ENCODE measurements at places on chromosomes 13 and 19. TPM values are rescaled to one million over a fixed set of nuclear protein-coding genes. Genes with fewer than 3 reads are reported as not detected.

DNA sequence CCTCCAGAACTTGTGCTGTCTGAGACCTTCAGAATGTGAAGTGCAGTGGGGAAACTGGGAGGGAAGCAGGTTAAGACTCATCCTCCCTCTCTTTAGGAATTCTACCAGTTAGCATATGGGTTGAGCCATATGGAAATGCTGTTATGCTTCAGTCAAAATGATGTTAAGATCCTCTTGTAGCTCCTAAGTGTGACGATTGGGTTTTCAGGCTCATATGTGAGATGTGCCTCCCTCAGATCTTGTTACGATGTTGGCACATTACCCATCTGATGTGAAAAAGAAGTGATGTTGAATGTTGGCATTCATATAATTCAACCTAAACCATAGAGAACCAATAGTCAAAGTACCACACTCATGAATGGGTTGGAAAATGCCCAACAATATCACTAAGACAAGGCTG is 67.8 kb upstream of the IPO5 start:
- no peak for DNase-seq

DNA sequence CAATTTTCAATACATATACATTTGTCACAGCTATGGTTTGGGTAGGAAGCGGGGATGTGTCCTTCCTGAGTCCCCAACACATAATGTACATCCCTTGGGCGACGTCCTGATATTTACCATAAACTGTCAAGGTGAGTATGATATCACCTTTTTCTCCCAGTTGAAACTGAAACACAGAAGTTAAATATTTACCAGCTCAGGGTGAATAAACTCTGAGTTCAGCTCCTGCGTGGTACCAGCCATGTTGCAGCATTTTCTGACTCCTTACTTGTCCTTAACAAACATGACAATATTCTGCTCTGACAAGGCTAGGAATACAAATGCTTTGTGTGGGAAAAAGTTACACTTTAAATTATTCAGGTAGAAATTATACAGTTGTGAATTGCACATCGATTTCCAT is 294.2 kb downstream of the TEX29 start:
- no peak for DNase-seq

Gene PLPPR2
- 3.8 TPM for total RNA-seq

- DNase-seq = no peak
These were observed 60.0 kb upstream of the GPR183 start for GRCh38 chr13:99367106-99367616.

Gene KCNN1
- not detected for total RNA-seq

- DNase-seq = peak; percentile 30
These were observed 435 bp upstream of the OBI1 start for GRCh38 chr13:78659450-78659730.

Gene KLK1
- 16.9 TPM for total RNA-seq

Gene KMT2B
- total RNA-seq = 85.6 TPM

GRCh38 chr13:50377726-50378270 is 362.6 kb downstream of the KCNRG start:
- DNase-seq = no peak

Gene PLIN4
- 0.07 TPM for total RNA-seq

GRCh38 chr13:100433475-100433874 is 155.1 kb downstream of the GGACT start:
- no peak for DNase-seq

Gene SLC8A2
- total RNA-seq = not detected

- no peak for DNase-seq
These were observed 194.0 kb downstream of the NDFIP2 start for GRCh38 chr13:79674765-79675515.

Gene CDC37
- 193 TPM for total RNA-seq

Gene ZNF296
- total RNA-seq = 30.2 TPM

Gene B3GNT8
- total RNA-seq = 0.27 TPM

Gene STXBP2
- total RNA-seq = 222 TPM

GRCh38 chr19:28710278-28710677 is 502.7 kb downstream of the UQCRFS1 start:
- DNase-seq = peak; percentile 52

Gene NEK5
- total RNA-seq = not detected

- DNase-seq = no peak
These were observed 636 bp upstream of the RB1 start for GRCh38 chr13:48302871-48303358.

DNA sequence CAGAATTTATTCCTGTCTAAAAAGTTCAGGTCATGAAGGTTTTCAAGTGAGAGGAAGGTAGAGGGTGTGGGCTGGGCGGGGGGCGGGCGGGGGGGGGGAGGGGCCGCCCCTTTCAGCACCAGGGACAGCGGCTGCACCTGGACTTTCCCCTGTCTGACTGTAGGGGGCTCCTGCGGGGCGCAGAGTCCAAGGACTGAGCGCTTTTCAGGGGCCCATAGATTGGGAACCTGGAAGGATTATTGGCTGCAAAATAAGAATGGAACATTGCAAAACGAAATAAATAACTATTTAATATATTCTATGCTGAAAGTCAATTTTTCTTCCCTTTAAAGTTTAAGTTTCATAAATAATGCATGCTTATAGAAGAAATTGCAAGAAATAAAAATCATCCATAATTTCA is 8.9 kb upstream of the CYP4F3 start:
- DNase-seq = peak; percentile 19

DNA sequence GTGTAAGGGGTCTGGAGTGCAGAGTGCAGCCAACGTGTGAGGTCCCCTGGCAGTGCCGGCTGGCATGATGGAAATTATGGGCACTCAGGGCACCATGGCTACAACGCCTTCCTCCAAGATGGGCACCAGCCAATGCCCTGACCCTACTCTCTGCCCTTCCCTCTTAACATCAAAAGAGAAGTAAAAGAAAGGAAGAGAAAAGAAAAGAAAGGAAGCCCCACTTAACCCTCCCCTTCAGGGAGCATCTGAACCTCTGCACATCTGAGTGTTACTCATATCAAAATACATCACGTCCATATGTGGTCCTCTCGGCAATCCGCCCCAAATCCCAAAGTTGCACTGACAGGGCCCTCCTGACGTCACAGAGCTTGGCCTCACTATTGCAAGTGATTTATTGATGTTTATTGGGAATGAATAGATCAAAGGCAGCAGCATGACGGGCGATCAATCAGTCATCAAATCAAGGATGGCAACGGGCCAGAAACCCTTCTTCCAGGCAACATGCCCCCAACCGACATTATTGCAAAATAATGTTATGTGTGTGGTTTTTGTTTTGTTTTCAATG is 1.3 kb downstream of the TSHZ3 start:
- no peak for DNase-seq

Gene IGFL3
- not detected for total RNA-seq

- no peak for DNase-seq
These were observed 56.9 kb downstream of the ZNF726 start for GRCh38 chr19:23971598-23971997.

- DNase-seq = peak; percentile 19
These were observed 1.1 kb downstream of the ZNF792 start for GRCh38 chr19:34962687-34963572.

DNA sequence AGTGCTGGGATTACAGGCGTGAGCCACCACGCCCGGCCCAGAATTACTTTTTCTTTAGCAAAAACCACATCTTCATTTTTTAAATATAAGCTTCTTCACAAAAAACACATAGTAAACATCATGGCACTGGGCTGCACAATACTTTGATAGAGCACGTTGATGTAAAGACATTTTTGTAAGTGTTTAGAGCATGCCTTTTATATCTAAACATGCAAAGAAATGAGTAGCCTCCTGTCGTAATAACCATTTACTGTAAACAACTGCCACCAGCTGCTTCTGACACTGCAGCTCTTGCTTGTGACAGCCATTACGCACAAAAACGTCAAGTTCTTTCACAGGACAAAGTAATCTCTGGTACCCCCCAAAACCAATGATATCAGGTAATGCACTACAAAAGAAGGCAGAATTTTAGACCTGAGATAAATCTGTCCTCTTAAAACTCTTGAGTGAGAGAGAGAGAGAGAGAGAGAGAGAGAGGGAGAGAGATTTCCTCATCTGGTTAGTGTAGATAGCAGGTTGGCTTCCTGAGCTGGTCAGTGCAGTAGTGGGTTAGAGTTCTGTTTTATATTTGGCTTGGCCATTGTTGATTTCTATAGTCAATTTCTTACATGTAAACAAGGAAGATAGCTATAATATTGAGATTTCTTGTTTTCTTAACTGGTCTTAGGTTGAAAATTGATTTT is 6.7 kb upstream of the ZNF548 start:
- DNase-seq = no peak

DNA sequence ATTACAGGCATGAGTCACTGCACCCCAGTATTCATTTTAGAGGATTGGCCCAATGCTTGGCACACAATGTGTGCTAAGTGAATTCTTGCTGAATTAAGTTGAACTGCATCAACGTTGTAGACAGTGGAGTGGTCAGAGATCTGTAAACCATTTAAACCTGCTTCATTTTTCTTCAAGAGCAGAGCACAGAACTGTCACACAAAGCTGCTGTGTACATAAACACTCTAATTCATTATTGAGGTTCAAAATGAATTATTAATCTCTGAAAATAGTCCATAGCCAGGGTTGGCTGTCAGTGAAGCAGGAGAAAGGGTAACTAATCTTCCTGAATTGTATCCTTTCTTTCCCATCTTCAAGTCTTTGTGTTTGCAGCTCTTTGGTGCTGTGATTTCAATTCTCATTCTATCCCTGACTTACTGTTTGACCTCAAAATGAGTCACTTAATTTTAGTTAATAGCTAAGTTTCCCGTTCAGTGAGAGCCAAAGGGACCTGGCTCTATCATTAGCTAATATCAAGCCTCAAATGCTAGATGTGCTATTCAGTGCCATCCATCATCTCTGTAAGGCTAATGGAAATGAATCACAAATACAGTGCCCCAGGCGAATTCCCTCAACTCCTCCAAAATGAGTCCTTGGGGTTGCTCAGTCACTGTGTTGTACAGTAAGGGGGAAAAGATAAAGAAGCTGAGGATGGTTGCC is 77.0 kb upstream of the TSC22D1 start:
- no peak for DNase-seq

Measured in B cell (primary cell).